ENCODE measurements at places on chromosomes 13 and 19.

- no peak for DNase-seq
Measured at GRCh38 chr13:99083981-99084380, 106.1 kb upstream of the DOCK9 start.

GRCh38 chr13:110723598-110723997 is 10.1 kb downstream of the ING1 start:
- DNase-seq: no peak

- DNase-seq: no peak
Measured at GRCh38 chr13:20475927-20476691, 49.5 kb downstream of the CRYL1 start.

DNA sequence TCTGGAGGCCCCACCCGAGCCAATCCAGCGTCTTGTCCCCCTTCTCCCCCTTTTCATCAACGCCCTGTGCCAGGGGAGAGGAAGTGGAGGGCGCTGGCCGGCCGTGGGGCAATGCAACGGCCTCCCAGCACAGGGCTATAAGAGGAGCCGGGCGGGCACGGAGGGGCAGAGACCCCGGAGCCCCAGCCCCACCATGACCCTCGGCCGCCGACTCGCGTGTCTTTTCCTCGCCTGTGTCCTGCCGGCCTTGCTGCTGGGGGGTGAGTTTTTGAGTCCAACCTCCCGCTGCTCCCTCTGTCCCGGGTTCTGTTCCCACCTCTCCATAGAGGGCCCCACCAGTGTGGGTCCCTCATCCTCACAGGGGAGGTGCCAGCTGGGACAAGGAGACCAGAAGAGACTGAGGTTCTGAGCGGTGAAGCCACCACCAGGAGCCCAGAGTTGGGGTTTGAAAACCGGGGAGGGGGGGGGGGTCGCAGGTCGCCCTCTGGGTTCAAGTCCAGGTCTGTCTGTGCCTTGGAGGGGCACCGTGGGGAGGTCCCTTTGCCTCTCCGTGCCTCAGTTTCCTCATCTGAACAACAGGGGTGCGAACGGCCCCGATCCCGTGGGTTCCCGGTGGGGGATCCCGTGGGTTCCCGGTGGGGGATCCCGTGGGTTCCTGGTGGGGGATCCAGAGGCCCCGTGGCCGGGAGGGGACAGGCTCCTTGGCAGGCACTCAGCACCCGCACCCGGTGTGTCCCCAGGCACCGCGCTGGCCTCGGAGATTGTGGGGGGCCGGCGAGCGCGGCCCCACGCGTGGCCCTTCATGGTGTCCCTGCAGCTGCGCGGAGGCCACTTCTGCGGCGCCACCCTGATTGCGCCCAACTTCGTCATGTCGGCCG is at the start of gene ELANE:
TSS of gene ELANE (plus strand) at position 168 of the 878 bp plus-strand sequence. CDS start at position 194, 26 bp downstream.
- no peak for DNase-seq

- no peak for DNase-seq
Measured at GRCh38 chr19:45947926-45948325, 25.7 kb downstream of the NOVA2 start.

DNA sequence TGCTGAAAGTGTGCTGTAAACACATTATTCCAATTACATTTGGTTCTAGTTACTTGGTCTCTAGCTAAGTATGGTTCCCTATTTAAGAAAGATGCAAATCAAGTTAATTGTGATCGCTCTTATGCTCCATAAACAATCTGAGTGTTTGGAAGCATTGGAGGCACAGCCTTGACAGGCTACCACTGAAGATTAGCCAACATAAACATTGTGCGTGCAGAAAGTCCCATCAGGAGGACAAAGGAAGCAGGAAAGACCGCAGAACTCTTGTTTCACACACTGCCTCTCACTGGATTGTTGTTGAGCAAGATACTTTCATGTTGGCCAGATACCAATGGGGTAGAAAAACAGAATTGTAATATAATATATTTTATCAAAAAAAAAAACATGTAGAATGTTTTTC is 814.4 kb downstream of the EFNB2 start:
- peak; percentile 73 for DNase-seq

GRCh38 chr13:50224534-50224933 is 209.3 kb downstream of the KCNRG start:
- DNase-seq: peak; percentile 64

Measured in RPMI7951 (cell line).